ENCODE measurements at places on chromosomes 2 and 18.

DNA sequence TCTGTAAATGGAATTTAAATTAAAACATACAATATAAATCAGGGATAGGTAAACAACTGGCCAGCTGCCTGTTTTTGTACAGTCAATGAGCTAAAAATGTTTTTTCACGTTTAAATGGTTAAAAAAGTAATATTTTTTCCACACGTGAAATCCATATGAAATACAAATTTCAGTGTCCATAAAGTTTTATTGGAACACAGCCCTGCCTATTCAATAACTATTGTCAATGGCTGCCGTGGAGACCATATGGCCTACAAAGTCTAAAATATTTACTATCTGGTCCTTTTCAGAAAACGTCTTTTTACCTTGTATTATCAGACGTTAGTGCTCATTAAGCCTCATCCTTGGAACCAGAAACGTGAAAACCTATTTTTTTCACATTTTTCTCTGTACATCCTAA is 1.3 kb downstream of the TMEM17 start:
- DNase-seq, result no peak

DNA sequence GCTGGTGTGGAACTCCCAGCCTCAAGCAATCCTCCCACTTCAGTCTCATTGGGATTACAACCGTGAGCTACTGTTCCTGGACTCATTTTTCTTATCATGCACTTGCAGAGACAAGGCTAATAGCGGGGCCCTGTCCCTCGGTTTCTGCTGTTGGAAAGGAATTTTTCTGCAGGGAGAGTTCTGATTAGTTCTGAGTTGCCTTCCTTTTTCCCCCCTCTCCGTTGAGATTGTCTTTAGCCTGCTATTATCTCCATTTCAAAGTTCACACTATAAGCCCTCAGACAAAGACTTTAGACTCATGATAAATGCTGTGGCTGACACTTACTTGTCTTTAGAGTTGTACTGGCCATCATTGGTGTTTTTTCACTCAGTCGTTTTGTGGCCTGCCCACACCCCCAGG is 97.2 kb downstream of the NCOA1 start:
- DNase-seq, result no peak

GRCh38 chr2:173191601-173192000 is 116.0 kb downstream of the MAP3K20 start:
- DNase-seq, result peak; percentile 44

GRCh38 chr2:39301352-39301751 is 57.6 kb upstream of the CDKL4 start:
- no peak for DNase-seq

GRCh38 chr2:28736034-28736433 is 15.6 kb upstream of the PPP1CB start:
- peak; percentile 73 for DNase-seq

DNA sequence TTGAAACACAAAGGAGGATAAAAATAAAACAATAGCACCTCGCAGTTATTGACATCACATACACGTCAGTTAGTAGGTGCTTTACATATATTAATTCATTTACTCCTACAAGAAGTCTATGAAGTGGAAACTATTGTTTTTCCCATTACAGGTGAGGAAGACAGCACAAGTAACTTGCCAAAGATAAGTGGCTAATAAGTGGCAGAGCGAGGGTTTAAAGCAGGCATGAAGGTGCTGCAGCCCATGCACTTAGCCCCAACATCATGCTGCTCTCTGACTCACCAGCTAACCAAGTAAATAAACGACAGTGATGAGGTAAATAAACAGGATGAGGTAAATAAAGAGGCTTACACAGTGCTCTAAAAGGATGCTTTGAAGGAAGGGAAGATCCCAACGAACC is 498.6 kb upstream of the ZEB2 start:
- no peak for DNase-seq

DNA sequence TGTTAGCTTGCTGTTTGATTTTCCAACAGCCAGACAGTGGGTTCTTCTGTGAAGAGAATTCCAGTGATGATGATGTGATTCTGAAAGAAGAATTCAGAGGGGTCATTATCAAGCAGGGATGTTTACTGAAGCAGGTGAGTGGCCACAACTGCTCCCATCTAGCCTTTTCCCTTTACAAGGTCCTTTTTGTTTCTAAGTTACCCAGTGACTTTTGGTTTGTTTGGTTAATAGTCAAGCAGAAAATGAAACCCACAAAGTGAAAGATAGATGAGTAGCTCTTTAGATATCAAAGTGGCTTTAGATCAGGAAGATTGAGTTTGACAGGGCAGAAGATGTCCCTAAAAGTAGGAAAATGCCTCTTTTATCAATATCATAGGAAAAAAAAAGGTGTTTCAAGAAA is 23.3 kb downstream of the PLEK start:
- DNase-seq, result no peak

GRCh38 chr2:20597860-20598183 is 53.1 kb downstream of the HS1BP3 start:
- DNase-seq, result no peak

GRCh38 chr2:210203147-210203546 is 22.1 kb downstream of the ACADL start:
- DNase-seq, result no peak

DNA sequence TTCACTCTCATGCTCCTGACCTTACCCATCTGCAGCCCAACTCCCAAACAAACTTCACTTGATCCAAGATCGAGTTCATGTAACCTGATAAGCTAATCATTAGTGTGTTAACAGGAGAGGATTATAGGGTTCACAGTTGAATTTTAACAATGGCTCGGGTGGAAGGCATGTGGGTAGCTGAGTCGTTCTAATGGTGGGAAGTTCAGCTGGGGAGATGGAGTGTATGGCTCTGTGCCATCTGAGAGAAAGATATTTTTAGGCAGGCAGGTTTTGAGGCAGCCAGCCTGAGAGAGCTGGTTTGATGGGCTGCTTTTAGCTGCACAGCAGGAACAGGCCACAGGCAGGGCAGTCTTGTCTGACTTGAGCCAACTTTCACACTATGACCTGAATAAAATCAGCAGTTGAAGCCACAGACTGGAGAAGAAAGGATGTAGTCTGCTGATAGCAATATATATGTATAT is 17.7 kb upstream of the NFE2L2 start:
- DNase-seq, result peak; percentile 60

- peak; percentile 65 for DNase-seq
Measured at GRCh38 chr18:22346953-22347605, 70.6 kb downstream of the CTAGE1 start.

- no peak for DNase-seq
Measured at GRCh38 chr2:118989481-118989880, 47.5 kb downstream of the MARCO start.

- DNase-seq, result peak; percentile 40
Measured at GRCh38 chr2:147547440-147547839, 297.4 kb upstream of the ACVR2A start.

DNA sequence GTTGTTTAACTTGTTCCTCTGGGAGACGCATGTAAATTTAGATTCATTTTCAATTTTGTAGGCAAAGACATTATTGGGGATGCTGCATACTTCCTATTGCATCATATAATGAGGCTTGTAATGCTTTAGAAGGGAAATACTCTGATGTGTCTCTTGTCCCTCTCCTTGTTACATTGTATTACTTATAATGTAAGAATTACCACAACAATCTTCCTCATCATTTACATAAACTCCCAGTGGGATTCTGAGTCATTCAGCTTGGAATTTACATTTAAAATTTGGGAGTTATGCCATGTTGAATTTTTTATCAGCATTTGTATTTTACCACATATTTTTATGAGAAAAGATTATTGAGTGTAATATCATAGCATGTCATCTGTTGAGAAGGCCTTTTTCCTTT is 963.4 kb upstream of the NRXN1 start:
- peak; percentile 95 for DNase-seq

- DNase-seq, result no peak
Measured at GRCh38 chr2:187155476-187155875, 292.6 kb downstream of the CALCRL start.

GRCh38 chr18:39421276-39421675 is 1855.7 kb upstream of the CELF4 start:
- peak; percentile 2 for DNase-seq

DNA sequence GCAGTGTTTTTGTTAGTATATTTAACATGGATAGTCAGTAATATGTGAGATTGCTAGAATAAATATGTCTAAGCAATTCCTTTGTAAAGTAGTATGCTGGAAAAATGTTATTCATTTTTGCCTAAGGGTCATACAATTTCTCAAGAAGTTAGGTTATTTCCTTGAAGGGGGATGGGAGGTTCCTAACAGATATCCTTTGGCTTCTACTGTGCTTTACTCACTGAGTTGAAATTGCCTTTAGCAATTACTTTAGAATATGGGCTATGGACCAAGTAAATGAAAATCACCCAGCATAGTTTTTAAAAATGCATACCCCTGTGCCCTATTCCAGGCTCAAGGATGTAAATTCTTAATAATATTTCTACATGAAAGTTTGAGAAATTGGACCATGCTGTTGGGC is 1386.4 kb upstream of the SLC39A10 start:
- no peak for DNase-seq

GRCh38 chr2:241978670-241979069 is 109.1 kb downstream of the RTP5 start:
- no peak for DNase-seq

Measured in fibroblast of the aortic adventitia (primary cell).